ENCODE measurements at places on chromosomes 5 and 9.

- DNase-seq = no peak
Measured at GRCh38 chr5:136054142-136055019, 25.6 kb downstream of the TGFBI start.

DNA sequence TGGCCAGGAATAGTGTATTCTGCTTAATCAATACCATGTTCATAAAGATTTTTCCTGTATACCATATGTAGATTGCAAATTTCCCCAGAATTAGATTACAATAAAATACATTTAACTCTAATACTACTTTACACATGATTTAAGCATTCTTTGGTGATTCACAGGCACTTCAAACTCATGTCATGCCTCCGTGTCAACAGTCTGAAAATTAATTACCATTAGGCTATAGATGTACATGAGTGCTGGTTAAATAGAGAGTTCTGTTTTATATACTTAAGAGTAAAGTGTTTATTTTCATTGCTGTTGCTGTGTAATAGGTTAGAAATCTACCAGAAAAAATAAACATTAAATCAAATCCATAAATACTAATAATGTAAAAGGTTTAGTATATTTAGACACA is 159.8 kb downstream of the ZSWIM6 start:
- no peak for DNase-seq

DNA sequence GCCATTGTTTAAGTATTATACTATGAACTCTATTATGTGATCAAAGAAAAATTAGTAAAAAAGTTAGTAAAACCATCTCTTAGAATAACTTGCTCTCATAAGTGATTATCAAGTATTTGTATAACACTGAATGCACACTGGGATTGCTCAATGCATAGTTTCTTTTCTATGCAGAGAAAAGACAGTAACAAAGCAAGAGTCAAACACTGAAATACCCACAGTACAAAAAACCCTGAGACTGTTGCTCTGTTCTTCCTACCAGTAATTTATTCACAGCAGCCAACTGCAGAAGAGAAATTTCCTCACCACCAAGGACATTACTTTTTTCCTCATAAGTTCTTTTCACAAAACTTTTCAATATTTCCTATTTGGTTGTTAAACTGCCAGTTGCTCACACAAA is 634.4 kb downstream of the DTWD2 start:
- DNase-seq = no peak

DNA sequence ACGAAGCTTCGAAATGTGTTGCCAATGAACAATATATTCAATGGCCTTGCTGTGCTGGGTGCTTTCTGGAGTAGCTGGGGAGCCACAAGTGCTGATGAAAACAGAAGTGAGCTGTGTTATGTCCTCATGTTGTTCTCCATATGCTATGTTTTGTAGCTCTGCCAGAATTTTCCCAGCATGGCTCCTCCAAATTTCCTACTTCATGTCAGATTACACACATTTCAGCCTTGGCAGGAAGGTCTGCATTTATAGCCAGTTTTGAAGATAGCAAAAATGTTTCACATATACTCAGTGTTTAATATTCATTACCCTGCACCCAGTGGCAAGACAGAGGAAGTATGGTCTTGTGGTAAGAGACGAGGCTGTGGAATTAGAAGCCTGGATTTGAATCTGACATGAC is 22.6 kb upstream of the NMUR2 start:
- DNase-seq = no peak

GRCh38 chr9:107963246-107963645 is 473.7 kb upstream of the KLF4 start:
- no peak for DNase-seq

- DNase-seq = no peak
Measured at GRCh38 chr9:136693490-136694162, 6.4 kb upstream of the AGPAT2 start.

DNA sequence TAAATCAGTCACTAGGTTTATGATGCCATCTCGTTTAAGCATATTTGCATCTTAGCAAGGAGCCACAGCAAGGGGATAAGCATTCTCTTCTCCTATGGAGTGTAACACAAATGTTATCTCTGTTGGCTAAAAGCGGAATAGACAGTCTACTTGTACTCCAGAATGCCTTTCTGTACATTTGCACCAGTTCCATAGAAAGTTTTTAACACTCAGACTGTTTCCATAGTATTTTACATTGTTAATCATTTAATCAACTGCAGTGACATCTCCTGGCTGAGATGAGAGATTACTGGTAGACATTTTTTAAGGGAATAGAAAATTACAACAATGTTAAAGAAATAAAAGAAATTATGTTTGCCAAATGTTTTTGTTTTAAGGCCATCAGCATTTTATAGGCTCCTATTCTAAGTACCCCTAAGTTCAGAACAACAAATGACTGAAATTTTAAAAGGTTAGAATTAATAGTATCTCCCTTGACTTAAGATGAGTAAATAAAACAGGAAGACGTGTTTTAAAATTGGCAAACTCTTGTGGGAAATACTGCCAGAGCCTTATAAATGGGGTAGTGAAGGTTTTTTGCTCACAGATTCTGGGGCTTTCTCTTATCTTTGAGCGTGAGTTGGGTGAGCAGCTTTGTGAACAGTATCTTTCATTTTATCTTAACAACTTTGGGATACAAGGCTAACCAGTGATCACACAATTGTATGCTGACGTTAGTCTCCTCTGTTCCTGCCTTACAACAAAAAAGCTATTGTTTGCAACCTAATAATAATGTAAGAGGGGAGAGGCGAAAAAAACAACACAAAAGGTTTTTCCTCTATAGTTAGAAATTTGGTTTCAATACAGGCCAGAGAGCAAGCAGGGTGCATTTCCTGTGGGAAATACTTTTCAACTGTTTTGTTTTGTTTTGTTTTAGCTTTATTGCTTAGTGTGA is 294.3 kb downstream of the FBXL7 start:
- DNase-seq = no peak
